ENCODE measurements at places on chromosomes 16 and 17.
A peak's percentile ranks its signal among the peaks of the same experiment; 100 is the strongest.

DNA sequence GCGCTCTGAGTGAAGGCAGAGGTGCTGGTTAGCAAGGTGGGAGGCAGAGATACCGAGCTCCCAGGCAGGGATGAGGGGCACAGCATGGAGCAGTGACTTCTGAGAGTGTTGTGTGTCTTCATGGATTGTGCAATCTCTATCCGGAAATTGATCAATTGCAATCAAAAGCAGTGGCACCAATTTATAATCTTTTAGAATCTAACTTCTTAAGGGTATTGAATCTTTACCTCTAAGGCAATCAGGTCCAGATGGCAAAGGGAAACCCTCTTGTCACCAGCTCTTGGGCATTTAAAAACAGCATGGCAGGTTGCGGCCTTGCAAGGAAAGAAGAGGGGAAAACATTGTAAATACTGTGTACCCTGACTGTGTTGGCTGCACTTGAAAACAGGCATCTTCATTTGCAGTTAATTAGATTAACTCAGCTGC lies 58.0 kb upstream of the MRTFB start:
- DNase-seq, result no peak

GRCh38 chr16:26963109-26963508 lies 103.6 kb upstream of the C16orf82 start:
- DNase-seq, result no peak

DNA sequence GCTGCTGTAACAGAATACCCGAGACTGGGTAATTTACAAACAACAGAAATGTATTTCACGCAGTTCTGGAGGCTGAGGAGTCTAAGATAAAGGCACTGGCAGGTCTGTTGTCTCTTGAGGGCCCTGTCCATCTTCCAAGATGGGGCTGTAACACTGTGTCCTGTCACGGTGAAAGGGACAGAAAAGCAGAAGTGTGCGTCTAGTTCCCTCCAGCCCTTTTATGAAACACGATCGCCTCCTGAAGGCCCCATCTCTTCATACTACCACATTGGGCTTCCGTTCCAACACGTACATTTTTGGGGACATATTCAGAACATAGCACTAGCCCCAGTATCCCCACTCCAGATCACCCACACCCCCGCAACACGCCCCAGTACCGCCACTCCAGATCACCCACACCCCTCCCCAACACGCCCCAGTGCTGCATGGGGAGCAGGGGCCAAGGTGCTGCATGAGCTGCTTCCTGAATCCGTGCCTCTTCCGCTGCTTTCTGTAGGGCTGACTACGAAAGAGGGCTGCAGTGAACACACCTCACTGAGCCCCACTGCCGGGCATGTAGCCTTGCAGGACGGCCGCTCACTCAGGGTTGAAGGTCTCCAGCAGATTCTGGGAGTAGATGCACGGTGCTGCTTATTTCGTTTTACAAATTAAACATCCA lies 91.9 kb downstream of the RPTOR start:
- no peak for DNase-seq

GRCh38 chr16:56311208-56312027 lies 113.9 kb downstream of the AMFR start:
- DNase-seq, result no peak

DNA sequence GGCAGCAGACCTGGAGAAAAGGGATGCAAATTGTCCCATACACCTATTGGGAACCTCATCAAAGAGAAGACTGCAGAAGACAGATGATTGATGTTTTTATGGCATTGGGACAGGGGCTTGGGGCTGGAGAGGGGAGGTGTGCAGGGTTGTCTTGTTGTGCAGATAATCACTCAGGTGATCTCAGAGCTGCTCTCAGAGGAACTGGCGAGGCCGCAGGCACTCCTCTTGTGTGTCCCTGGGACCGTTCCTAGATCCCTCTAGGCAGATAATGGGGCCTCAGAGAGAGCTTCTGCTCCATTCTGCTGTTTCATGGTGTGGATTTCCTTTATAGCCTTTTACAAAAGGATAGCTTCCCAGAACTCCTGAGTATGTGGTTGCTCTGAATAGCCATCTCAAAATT lies 1.6 kb downstream of the RNF213 start:
- DNase-seq, result no peak

- no peak for DNase-seq
Observed at GRCh38 chr16:75075688-75076268, 40.8 kb downstream of the LDHD start.

- no peak for DNase-seq
Observed at GRCh38 chr16:1941162-1942046, 1.6 kb downstream of the MSRB1 start.

DNA sequence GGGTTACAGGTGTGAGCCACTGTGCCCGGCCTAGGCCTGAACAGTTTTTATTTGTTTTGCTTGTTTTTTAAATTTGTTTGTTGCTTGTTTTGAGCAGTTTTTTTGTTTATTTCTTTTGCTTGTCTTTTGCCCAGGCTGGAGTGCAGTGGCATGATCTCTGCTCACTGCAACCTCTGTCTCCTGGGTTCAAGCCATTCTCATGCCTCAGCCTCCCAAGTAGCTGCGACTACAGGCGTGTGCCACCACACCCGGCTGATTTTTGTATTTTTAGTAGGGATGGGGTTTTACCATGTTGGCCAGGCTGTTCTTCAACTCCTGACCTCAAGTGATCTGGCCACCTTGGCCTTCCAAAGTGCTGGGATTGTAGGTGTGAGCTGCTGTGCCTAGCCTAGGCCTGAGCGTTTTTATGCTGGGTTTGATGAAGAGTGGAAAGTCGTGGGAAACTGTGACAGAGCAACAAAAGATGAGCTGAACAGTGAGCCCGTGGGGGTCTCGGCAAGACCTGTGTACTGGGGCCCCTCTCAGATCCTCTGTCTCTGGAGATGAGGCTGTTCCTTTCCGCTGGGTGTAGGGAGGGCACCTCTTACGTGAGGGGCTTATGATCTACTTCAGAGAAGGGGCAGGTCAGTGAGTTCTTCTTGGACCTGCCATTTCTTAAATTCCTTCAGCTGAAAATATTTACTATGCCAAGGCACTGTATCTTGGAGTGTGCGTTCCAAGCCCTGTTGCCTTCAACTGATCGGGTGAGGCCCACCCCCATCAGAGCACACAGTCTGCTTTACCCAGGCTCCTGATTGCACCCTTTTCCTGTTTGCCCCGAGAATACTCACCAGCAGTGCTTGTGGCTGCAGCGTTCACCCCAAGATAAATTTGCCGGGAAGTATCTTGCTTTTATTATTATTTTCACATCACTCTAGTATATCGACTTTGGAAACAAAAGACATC lies 322.1 kb downstream of the SEC14L1 start:
- DNase-seq, result no peak

DNA sequence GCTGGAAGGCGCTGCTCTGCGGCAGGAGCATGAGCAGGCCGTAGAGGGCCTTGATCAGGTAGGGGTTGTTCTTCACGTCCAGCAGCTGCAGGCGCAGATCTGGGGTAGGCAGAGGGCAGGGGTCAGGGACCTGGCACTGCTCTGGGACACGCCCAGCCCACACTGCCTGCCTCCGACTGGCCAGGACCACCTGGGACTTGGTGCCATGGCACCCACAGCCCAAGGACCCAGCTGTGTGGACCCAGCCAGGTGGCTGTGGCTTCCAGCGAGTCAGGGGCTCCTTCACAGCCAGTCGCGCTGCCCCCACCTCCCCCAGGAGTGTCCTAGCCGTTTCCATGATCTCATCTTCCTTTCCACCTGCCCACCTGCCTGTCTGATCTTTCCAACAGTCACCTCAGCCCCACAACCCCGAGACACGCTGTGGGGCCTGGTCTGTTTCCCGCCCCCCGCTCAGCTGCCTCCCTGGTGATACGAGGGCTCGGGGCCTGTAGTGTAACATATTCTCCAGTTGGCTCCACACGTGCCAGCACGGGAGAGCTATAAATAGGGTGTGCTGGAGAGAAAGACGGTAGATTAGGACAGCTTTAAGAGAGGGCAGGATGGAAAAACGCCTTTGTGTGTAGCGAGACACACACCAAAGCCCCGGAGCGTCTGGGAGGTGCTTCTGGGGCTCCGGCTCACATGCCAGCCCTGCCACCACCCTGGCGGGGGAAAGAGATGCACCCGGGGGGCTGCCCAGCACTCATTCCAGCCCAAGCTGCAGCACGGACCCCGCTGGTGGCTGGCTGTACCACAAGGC lies 7.2 kb upstream of the MTSS2 start:
- no peak for DNase-seq

DNA sequence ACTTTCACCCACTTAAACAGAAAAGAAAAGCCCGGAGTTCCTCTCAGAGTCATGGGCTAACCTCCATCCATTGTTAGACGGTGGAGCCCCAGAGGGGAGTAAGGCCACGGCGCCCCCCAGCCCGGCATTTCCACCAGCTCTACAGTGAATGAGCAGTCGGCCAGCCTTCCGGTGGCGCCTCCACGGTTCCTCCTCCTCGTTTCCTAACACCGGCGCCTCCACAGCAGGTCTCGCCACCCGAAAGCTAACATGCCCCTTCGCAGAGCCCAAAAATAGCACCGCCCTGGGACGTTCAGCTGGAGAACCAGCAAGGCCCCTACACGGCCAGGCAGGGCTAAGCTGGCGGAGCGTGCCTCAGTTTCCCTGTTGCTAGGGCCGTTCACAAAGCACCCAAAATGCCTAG lies 858 bp downstream of the MMD start:
- DNase-seq, result peak; percentile 26

DNA sequence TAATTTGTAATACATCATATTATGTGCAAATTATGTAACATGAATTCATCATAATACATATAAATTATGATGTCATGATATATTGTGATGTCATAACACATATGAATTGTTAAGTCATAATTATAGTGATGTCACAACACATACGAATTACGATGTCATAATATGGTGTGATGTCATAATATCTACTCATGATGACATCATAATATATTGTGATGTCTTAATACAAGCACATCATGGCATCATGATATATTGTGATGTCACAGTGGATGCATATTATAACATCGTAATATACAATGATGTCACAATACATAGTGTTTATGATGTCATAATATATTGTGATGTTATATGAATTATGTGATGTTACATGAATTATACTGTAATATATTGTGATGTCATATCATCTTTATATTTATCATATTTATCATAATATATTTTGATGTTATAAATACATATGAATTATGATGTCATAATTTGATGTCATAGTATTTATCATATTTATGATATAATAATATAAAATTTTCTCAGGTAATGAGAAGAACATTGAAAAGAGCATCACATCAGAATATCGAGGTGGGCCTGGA lies 1793.0 kb downstream of the TP53TG3F start:
- no peak for DNase-seq

DNA sequence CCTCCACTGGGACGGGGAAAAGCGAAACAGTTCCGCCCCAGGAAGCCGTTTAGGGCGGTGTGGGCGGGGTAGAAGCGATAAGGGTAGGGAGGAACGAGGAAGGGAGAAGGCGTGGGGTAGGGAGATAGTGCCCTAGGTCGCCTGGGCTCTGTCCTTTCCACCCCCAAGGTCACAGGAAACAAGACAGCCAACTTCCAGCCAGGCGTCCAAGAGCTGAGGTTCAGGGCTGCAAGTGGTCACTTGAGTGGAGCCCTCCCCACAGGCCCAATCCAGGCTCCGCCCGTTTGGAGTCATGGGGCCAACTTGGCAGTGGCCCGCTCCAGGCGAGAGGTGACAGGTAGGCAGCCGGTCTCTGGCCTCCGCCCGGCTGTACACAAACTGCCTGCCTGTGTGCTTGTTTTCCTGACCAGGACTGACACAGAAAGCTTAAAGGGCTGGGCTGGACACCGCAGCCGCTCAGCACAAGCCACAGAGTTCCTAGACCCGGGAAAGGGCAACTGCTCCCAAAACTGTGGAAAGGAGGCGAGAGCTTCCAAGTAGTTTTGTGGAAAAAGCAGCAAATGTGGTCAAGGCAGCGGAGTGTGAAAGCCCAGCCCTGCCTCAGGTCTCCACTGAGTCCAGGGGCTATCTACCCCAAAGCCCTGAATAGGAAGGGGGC lies at the start of gene RILP:
RILP (minus strand) TSS at position 23 of the 658 bp plus-strand sequence. CDS start 62 bp downstream, outside the sequence.
- DNase-seq, result no peak

DNA sequence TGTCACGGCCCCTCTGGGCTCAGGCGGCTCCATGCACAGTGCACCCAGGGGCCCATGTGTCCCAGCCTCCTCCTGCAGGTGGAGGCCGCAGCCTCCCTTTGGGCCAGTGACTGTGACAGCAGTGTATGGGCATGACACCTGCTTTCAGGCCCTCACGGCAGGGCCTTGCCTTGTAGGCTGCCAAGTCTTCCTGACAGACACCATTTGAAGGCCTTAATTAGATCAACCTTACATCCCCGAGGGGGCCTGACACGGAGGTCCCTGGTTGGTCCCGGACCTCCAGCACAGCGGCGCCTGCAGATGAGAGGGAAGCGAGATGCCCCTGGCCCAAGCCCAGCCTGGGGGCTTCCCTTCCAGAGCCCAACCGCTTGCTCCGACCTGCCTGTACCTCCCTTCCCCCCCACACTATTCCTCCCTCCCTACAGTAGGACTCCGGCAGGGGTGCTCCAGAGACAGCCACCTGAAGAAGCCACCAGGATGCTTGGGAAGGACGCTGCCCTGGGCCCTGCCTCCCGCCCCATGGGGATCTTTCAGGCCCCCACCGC lies 31.9 kb downstream of the BAIAP2 start:
- no peak for DNase-seq

DNA sequence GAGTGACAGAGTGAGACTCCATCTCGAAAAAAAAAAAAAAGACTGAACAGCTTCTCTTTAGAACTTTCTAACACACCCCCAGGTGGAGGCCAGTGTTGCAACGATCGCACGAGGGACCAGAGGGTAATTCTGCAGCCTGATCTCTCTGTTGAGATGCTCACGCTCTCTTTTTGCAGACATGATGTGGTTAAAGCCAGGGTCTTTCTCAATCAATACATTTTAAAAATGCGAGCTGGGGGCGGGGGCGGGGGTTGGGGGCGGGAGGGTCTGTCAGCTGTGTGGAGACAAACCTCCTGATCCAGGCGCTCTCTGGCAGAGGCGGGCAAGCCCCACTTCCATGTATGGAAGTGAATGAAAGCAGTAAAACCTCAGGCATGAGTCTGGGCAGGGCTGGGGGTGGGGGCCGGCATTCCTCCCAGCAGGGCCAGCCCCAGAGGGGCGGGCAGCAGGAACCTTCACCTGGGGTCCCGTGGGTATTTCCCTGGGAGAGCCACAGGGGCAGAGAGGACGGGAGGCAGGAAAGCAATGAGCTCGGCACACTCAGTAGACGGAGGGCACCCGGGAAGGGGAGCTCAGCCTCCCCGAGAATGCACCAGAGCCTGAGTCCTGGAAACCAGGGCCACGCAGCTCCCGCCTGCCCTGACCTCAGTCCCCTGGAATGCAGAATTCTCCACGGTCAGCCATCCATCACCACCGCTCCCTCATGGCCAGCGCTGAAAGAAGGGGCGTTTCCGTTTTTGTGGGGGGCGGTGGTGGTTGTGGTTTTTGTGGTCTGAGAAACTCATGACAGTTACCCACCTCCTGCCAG lies 28.0 kb downstream of the NXN start:
- DNase-seq, result no peak

DNA sequence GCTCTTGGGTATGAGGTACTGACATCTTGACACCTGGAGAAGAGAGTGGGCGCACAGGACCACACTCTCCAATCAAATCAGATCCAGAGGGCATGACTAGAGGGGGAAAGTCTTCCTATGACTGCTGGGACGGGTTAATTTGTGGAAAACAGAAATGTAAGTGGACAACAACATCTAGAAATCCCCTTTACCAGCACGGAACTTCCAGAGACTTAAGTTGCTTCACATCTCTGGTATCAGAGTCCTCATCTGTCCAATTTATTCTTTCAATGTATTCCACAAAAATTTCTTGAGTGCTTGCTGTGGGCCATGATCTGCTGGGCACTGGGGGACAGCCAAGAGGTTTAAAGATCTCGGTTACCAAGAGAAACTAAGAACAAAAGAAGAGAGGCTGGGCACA lies 159.2 kb downstream of the COPRS start:
- no peak for DNase-seq
